ENCODE measurements at places on chromosomes 1 and 21.

DNA sequence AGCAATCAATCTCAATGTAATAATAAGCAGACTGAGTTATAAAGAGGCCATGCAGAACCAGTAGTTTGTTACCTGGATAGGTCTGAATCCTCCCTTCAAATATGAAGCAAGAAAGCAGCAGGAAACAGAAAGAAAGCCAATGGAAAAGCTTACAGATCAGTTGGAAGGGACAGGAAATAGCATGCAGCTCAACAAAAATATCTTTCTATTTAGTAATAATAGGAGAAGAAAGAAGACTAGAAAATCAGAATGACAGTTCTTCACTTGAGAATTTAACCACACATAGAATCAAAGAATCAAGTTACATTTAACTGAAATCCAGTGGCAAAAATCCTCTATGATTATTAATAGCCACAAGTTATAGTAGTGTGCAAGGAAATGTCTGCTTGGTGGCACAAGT lies 194.4 kb downstream of the EIF4G3 start:
- DNase-seq, result no peak

DNA sequence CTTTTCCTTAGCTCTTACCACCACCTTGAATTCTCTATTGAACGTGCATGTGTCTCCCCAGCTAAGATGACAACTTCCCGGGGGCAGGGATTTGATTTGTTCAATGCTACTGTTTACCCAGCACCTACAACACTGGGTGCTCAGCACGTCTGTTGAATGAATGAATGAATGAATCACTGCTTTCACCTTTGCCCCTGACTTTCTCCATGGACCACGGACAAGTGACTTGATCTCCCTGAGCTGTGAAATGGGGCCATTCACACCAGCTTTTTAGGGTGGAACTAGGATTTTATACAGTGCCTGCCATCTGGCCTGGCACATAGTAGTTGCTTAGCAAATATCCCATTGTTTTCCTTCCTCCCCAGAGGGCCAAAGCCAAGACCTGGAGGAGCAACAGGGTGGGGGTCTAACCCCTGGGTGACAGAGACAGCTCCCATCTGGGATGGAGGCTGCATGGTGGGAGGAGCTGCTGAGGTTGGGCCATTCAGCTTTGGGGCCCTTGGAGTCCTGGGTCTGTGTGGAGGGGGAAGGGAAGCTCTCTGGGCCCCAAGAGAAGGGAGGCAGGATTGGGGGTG lies 15.7 kb downstream of the TNFRSF1B start:
- DNase-seq, result no peak

- DNase-seq, result no peak
Observed at GRCh38 chr1:43549921-43550597, 19.4 kb downstream of the PTPRF start.

DNA sequence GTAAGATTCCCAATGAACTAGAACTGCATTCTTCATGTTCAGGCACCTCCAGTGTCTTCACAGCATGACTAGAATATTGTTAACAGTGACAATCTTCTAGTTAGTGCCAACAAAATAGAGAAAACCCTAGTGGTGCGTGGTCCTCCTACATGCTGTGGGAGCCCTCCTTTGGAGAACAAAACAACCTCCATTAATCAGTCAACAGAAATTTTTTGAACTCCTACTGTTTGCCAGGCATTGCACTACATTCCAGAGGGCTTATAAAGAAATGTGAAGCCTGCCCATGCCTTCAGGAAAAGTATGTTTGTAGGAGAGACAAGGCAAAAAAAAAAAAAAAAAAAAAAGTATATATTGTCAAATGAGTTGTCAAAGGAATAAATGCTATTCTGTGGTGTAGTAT lies 252.7 kb downstream of the LRRC40 start:
- DNase-seq, result no peak

GRCh38 chr1:234458352-234459017 lies 20.5 kb downstream of the TARBP1 start:
- no peak for DNase-seq

DNA sequence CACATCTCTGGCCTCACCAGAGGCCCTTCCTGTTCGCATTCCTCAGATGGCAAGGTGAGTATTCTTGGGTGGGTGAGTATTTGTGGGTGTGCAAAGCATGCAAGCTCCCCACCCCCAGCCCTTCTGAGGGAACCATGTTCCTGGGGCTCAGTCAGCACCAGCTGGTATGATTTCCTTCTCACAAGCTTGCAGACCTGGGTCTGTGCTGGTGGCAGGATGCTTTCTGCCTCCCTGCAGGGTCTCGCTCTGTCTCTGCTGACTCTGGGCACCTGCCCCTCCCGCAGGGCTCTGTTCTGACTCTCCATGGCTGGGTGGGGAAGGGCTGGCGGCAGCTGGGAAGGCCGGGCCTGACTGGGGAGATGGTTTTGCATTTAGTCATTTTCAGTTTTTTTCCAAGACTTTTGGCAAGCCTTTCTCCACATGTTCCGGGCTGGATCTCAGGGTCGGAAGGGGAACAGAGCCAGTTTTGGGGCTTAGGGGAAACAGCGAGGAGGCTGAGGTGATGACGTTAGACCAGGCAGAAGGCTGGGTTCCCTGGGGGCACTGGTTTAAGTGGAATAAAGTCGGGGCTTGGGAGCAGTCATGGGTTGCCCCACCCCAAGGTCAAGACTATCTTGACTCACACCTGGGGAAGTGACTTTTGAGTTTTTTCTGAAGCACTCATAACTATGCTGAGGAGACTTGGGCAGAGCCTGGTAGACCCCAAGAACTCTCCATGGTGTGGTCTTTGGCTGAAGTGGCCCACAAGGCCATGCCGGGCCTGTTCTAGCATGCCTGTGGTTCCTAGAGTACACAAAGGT lies 6.2 kb downstream of the RASSF5 start:
- DNase-seq, result no peak

DNA sequence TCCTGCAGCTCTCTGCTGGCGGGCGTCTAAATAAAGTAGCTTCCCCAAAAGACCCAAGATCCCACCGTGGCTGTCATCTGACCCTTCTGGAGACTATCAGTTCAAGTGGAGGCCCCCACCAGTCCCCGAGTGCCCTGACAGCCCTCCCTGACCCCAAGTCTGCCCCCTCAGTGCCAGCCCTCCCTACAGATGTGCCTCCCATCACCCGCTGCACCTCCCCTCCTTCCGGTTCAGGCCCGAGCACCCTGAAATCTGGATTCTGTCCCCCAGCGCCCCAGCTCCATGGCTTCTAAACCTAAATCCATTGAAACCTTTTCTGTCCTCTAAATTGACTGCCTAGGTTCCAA lies 595 bp downstream of the IL10RB start:
- no peak for DNase-seq

DNA sequence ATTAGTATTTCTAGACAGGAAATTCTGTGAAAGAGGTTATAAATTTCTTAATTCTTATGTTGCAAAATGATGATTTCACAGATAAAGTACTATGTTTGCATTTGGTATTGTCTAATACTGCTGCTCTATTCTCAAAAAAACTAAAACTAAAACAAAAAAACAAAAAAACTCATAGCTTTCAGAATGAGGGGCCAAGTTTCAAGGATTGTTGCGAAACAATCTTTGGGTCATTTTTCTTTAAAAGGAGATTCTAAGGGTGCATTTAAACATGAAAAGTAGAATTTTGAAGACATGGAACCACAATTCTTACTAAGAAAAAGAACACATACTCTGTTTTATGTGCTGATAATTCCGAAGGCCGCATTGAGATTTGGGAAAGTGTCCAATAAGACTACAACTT lies 645.1 kb downstream of the ADGRL2 start:
- DNase-seq, result no peak

GRCh38 chr1:173424143-173424542 lies 53.0 kb upstream of the PRDX6 start:
- DNase-seq, result no peak

GRCh38 chr21:43944078-43944633 lies 68.0 kb upstream of the TRAPPC10 start:
- DNase-seq, result no peak

DNA sequence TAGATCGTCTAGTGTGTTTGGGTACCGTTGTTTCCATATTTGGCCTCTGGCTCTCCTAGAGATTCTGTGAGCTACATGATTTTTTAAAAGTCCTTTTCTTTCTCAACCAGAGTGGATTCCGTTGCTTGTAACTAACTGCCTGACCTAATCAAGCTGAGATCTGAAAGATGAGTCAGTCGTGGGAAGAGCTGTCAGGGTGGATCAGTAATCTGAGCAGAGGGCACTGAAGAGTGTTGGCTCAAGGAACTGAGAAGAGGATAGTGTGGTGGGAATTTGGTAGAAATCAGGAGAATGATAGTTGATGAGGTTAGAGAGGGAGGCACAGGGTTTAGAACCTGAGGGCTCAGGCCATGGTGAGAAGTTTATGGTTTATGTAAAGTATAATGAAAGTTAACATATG lies 52.2 kb downstream of the TRAF5 start:
- DNase-seq, result no peak

- DNase-seq, result no peak
Observed at GRCh38 chr1:173409613-173410012, 67.5 kb upstream of the PRDX6 start.

- no peak for DNase-seq
Observed at GRCh38 chr1:227733751-227734545, 1.2 kb downstream of the JMJD4 start.

All from activated CD4-positive, alpha-beta T cell treated with anti-CD3 and anti-CD28 coated beads, Interleukin-2, amount 50 U/mL, for 24 hours (primary cell).